NCI-H69 (cell line): ENCODE measurements at places on chromosomes 16 and 17.
A peak's percentile ranks its signal among the peaks of the same experiment; 100 is the strongest.

DNA sequence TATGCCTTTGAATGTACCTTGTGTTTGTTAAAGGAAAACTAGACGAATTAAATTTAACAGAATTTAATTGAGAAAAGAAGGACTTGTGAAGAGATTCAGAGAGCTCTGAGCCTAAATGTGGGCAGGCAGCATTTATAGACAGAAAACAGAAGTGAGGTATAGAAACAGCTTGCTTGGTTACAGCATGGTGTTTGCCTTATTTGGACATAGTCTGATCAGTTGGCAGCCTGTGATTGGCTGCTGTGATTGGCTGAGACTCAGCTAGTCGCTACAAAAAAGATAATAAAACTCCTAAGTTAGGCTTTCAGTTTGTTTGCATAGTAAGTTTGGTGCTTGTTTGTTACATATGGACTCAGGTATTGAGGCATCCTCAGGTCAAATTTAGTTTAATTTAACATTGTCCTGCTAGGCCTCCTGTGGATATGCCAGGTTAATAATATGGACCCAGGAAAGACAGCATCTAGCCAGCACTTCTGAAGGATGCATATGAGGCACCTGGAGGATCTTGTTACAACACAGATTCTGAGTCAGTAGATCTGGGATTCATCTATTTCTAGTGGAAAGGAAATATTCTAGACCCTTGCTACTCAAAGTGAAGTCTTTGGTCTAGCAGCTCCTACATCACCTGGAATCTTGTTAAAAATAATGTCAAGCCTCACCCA is 43.4 kb downstream of the SLFN5 start:
- peak; percentile 12 for DNase-seq

GRCh38 chr16:56640076-56640475 is 1.6 kb downstream of the MT1A start:
- no peak for DNase-seq

DNA sequence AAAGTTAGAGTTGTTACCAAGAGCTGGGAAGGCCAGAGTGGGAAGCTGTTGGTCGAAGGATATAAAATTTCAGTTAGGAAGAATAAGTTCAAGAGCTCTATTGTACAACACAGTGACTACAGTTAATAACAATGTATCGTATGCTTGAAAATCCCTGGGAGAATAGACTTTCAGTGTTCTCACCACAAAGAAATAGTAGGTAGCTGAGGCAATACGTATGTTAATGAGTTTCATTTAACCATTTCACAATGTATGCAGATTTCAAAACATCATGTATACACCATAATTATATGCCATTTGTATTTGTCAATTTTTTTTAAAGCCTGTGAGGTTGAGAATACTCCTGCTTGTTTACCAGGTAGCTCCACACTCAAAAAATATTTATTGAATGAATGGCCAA is 41.5 kb upstream of the MYOCD start:
- no peak for DNase-seq

- no peak for DNase-seq
These were observed 31.5 kb downstream of the MXRA7 start for GRCh38 chr17:76679239-76679638.

- DNase-seq: no peak
These were observed 31.8 kb upstream of the NSRP1 start for GRCh38 chr17:30084788-30085187.

- DNase-seq: no peak
These were observed 9.3 kb upstream of the SKAP1 start for GRCh38 chr17:48439110-48439850.

- DNase-seq: peak; percentile 90
These were observed at the start of gene MAP3K14 for GRCh38 chr17:45316434-45317110. MAP3K14 (minus strand) TSS chr17:45317020; CDS start chr17:45290745, 26,275 bp downstream.

DNA sequence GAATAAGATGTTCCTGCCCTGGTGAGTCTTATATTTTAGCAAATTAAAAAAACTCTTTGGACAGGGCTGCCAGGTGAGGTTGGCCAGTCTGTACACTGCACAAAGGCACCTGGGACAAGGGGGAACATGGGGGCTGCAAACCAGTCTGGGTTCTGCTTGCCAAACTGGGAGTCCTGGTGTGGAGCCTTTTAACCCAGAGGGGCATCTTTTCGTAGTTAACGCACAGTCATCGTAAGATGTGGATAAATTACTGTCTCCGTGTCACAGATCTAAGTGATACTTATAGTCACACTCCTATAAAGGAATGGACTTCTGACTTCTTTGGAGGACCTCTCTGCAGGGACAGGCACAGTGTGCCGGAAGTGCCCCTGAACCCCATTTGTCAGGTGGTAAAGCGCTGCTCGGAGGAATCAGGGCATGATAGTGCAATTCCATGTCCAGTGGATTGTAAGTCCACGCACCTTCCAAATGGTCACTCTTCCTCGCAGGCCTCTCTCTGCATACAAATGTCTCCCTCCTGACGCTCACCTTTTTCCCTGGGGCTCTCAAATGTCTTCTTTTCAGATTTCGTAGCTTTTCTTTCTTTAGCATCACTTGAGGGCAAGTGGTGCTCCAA is 14.7 kb downstream of the DEXI start:
- no peak for DNase-seq

- no peak for DNase-seq
These were observed 5.7 kb downstream of the KRT13 start for GRCh38 chr17:41499714-41500113.

DNA sequence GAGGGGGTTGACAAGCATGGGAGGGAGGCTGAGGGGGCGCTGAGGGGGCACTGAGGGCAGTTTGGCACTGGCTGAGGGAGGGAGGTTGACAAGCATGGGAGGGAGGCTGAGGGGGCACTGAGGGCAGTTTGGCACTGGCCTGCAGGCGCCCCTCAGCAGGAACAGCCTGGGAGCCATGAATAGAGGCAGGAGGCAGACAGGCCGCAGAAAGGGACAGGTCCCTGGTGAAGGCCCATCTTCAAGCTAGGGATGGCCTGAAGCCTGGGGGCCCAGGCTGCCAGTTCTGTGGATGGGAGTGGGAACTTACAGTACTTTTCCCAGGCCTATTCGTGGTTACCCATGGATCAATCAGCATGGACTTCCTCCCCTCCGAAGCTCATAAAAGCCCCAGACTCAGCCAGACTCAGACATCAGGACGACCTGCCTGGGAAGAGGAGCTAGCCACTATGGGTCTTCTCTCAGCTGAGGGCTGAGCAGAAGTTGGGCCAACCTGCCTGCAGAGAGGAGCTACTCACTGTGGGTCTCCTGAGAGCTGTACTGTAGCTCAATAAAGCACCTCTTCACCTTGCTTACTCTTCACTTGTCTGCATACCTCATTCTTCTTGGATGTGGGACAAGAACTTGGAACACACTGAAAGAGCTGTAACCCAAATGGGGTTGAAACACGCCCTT is 72.8 kb upstream of the BRD7 start:
- no peak for DNase-seq

DNA sequence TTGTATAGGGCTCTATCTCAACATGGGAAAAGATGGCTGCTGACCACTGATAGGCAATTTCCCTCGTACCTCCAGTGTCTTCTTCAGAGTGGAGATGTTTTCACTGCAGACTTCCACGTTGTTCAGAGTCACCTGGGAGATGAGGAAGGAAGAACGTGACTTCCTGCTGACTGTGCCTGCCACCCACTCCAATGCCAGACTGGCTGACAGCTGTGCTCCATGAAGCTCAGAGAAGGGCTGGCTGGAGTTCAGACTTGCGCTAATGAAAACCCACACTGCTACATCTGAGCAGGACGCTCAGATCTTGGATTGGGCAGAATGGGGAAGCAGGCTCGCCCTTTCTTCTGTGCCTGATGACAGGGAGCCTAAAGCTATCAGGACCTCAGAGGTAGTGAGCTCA is 33.1 kb downstream of the COG4 start:
- no peak for DNase-seq

- no peak for DNase-seq
These were observed 1098.4 kb upstream of the EEF2KMT start for GRCh38 chr16:6195966-6196365.

DNA sequence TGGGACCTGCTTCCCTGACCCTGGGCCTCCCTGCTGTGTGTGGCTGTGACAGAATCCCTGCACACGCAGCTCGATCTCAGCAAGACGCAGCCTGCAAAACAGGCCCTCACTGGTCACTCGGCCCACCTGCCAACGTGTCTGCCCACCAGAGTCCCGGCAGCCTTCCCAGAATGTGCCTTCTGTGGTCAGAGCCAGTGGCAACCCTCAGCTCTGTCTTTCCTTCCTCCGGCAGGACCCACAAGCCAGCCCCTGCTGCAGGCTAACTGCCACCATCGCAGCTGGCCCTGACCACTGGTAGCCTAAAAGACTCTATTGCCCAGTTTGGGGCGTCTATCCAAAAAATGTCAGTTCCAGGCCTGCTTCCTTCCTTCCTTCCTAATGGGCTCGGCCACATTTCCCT is 83.2 kb downstream of the LITAF start:
- no peak for DNase-seq

- DNase-seq: no peak
These were observed 20.8 kb downstream of the ZP2 start for GRCh38 chr16:21190599-21190998.

GRCh38 chr16:14513389-14514107 is 116.5 kb downstream of the PARN start:
- no peak for DNase-seq

DNA sequence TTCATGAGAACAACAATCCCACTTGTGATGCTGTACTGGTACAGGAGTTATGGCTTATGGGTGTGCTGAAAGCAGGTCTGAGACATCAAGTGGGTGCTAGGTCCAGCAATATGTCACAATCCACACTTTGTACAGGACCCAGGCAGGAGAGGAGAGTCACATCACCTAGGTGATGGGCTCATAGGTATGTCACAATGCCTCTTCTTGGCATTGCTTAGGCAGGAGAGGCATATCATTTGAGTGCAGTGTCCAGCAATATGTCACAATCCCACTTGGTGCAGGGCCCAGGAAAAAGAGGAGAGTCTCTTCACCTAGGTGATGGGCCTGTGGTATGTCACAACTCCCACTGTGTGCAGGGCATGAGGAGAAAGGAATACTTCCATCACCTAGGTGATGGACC is 2110.0 kb downstream of the TP53TG3F start:
- no peak for DNase-seq

- no peak for DNase-seq
These were observed 2.3 kb upstream of the HSD3B7 start for GRCh38 chr16:30982548-30983288.

- DNase-seq: no peak
These were observed 52.4 kb upstream of the ALOX12 start for GRCh38 chr17:6943406-6943805.

GRCh38 chr16:12132850-12133440 is 156.4 kb downstream of the SNX29 start:
- no peak for DNase-seq

DNA sequence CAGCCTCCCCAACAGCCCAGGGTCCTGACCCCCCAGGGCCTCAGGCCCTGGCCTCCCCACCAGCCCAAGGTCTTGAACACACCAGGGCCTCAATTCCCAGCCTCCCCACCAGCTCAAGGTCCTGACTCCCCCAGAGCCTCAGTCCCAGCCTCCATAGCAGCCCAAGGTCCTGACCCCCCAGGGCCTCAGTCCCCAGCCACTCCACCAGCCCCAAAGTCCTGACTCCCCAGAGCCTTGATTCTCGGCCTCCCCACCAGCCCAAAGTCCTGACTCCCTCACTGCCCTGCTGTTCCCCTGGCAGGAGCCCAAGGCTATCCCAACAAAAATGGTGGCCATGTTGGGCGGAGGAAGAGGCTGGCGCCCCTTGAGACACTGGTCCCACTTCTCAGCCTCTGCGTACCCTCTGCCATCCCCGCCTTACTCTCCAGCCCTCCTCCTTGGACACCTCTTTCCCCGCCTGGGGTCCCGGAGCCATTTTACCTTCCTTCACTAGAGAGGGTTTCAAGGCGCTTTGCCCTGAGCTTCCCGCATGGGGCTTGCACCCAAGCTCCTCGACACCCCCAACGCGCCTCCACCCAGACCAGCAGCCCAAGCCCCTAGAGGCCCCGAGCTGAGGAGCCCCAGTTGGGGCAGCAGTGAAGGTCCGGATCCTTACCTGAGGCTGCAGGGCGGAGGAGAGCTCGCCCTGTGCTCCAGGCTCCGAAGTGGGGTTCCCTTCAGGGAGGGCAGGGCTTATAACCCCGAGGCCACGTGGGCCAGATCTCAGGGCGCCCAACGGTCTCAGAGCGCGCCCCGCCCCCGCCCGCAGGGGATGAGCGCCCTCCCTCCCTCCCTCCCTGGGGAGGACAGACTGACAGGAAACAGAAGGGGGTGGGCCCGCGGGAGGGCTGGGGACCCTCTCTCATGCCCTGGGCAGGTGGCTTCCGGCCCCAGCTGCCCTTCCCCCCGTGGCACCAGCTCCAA is 3.5 kb upstream of the TSPOAP1 start:
- DNase-seq: peak; percentile 22

- DNase-seq: peak; percentile 66
These were observed at the start of gene BICDL2 for GRCh38 chr16:3036726-3037315. BICDL2 (minus strand) TSS chr16:3036944; CDS start chr16:3035496, 1,448 bp downstream.

GRCh38 chr17:34840750-34841149 is 120.5 kb downstream of the CCT6B start:
- DNase-seq: peak; percentile 51

DNA sequence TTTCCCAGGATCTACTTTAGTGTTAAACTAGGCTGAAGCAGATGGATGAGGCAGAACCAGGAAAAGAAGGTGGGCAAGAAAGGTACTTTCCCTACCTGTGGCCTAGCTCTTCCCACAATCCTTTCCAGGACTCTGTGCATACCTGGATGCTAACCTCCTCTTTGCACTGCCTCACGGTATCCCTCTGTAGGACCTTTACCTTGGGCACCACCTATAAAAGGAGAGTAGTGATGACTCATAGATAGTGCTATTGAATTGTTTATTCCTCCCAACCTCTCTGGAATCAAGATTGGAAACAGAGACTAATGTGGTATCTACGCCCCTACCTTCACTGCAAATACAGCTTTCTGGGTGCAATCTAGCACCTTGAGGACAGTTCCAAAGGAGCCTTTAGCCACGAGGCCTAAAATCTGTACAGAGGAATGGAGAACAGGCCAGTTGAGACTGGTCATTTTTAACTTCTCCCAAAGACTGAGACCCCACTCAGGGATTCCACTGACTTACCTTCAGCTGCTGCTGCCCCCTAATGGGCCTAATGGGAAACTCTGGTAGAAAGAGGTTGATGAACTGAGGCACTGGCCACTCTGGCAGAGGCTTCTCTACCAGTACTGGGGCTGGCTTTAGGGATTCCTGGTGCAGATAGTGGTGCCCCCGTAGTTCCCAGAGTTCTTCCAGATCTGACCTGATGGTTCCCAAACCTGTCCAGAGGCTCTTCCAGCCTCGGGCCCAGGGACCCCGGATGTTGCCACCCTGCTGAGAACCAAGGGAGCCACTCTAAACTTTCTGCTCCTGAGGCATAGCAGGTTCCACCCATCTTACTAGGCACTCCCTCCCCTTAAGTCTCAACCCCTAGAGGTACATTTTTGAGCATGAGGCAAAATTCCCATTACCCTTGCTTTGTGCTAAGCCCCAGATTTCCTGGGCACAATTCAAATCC is 781 bp downstream of the RSKR start:
- DNase-seq: peak; percentile 70
